Spleen (tissue), 13 donors: ENCODE measurements at places on chromosomes 1 and 21. TPM values are rescaled to one million over a fixed set of nuclear protein-coding genes. Genes with fewer than 3 reads are reported as not detected.

The CCDC24 gene
- 4.8 TPM for total RNA-seq

The CCSAP gene
- 7.9 TPM for total RNA-seq

The LRIG2 gene
- total RNA-seq: 20.7 TPM

The WNT2B gene
- 1.9 TPM for total RNA-seq

The HOOK1 gene
- total RNA-seq: 4.7 TPM

The TAF5L gene
- 22.6 TPM for total RNA-seq

- no peak for DNase-seq
These were observed 49.2 kb downstream of the B3GALNT2 start for GRCh38 chr1:235455097-235455496.

- no peak for DNase-seq
These were observed 2.6 kb downstream of the TNFRSF9 start for GRCh38 chr1:7938070-7938469.

DNA sequence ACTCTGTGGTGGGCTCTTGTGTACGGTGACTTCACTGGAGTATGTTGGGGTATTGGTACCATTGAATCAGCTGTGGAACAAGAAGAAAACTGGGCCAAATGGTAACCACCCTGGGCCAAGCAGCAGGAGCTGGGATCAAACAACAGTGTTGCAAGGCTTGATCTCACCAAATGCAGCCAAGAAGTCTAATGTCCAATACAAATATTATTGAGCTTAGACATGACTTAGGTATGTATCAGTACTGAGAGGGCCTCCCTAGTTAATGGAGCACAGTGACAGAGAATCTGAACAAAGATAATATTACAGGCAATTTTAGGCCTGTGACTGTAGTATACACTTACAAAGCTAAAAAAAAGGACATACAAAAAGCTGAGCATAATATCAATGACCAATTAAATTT, 604.8 kb downstream of the PLA2G4A start:
- DNase-seq: no peak

DNA sequence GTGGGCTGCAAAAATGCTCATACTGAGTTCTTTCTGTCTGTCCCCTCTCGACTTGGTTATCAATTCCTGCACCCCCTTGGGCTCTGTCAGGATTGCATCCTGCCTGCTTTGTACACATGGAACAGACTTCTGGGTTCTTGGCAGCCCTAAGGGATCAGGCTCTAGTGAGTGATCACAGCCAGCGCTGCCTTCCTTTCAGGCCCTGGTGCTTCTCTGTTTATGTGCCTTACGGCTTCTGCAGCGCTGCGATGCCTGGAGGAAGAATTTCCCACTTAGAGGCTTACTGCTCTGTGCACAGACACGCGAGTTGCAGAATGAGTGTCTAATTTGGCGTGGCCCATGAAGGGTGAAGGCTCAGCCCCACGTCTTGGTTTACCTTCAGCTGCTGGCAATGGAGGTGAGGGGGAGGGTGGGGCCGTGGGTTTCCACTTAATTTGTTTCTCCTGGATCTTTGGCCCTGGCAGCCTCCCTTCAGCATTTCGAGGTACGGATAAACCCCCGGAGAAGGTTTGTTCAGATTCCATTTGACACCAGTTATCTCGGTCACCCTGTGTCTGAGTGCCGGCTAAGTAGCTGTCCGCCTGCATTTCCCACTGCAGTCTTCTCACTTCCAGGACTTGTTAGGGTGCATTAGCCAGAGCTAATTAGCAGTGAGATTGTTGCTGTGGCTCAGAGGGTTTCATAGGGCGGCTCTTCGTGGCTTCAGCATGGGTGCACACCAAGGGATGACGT, 227.3 kb downstream of the DYRK1A start:
- DNase-seq: no peak

DNA sequence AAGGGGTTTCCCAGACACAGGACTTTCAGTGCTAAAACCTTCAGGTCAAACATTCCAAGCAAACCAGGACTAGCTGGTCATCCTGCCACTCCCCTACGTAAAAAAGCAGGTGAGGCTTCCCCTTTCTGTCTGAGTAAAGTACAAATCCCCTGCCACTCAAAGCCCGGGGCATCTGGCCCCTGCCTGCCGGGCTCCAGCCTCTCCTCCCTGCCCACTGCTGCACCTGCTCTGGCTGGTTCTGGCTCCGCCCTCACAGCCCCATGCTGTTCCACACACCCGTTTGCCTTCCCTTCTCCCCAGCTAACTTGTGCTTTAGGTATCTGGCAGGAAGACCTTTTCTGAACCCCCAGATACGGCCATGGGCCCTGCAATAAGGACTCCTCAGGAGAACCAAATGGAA, 23.3 kb upstream of the S100A7 start:
- DNase-seq: no peak

- no peak for DNase-seq
These were observed 171.5 kb upstream of the DUSP10 start for GRCh38 chr1:221913351-221913892.

DNA sequence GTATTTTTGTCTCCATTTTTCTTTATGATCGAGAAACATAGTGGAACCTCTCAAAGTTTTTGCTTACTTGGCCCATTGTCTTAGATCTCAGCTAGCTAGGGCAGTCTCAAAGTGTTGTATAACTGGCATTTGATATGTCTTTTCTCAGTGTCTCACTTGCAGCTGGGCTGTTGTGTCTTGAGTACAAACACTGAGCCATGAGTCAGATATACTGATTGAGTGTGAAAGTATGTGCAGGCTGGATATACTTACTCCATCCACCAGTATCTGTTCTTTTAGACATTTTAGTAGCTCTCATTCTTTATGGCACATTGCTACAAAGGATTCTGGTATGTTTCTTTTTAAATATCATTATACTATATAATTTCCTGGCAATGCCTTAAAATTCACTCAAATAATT, 14.3 kb upstream of the GPR52 start:
- DNase-seq: no peak

DNA sequence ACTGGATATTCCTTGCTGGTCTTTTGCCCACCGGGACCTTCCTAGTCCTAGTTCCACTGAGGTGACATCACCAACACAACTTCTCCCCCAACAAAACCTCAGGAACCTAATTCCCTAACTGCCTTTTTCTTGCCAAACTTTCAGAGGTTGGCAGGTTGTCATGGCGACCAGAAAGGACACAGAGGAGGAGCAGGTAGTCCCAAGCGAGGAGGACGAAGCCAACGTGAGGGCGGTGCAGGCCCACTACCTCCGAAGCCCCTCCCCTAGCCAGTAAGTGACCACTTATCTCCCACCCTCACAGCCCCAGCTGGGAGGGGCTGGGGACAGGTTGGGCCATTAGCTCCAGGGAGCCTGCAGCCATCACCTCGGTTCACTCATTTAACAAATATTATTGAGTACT, 815 bp downstream of the STYXL2 start:
- DNase-seq: no peak

DNA sequence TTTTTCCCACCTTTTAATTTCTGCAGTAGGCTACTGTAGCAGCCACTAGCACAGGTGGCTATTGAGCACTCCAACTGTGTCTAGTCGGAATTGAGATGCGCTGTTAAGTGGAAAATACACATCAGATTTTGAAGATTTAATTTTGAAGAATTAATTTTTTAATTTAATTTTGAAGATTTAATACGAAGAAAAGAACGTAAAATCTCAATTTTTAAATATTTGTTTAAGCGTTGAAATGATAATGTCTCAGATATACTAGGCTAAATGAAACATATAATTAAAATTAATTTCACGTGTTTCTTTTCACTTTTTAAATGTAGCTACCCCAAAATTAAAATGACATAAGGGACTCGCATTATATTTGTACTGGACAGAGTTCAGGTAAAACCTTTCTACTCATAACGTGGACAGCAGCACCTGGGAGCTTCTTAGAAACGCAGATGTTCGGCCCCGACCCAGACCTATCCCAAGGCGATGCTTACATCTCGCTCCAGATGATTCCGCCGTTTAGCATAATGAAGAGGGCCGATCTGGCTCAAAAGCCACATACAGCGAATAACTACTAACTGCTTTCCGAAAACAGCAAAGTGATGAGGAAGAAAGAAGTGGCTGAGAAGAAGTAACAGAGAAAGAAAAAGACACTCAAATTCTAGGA, 717 bp downstream of the CRYZL1 start:
- DNase-seq: no peak
